Pulmonary artery endothelial cell (primary cell): ENCODE measurements at places on chromosomes 6 and 20. TPM values are rescaled to one million over a fixed set of nuclear protein-coding genes. Genes with fewer than 3 reads are reported as not detected.

The BPI gene
- total RNA-seq, result not detected in 2 replicates

The ADAM33 gene
- total RNA-seq, result 0.07 TPM in 1 of 2 replicates, not detected in the other

DNA sequence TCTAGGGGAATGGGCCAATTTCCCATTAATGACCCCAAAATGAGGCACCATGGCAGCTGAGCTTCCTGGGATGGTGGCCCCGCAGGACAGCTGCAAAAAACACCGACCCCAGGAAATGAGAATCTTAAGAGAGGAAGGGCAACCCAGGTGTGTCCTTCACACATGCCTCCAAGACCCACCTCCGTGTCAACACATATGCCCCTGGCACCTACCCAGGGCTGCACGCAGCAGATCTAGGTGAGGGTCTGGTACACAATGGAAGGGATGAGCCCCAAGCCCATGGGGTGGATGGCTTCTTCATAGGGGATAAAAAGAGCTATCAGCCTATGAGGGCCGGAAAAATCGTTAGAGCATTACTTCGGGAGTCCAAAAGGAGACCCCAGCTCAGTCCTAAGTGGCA, 9.5 kb downstream of the MTCH1 start:
- DNase-seq, result no peak

DNA sequence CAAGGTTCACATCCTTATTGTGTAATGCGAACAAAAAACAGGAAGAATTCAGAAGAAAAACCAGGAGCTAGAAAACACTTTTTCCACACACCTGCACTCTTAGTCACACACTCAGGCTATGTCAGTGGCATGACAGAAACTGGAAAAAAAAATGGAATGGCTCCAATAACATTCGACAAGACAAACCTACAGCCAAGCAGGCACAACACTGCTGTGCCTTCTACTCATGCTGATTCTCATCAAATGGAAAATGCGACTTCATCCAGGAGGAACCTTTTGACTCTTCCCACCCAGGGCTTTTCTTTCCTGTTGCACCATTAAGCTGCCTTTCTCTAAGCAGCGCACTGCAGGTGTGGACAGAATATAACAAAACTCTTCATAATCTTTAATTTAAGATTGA, 163.2 kb upstream of the BTBD3 start:
- no peak for DNase-seq

- DNase-seq, result no peak
Measured at GRCh38 chr6:154683756-154684523, 49.3 kb upstream of the SCAF8 start.

GRCh38 chr20:1299522-1299921, 29.4 kb downstream of the SDCBP2 start:
- DNase-seq, result no peak

- DNase-seq, result peak; percentile 1
Measured at GRCh38 chr20:43220612-43221011, 30.9 kb upstream of the PTPRT start.

DNA sequence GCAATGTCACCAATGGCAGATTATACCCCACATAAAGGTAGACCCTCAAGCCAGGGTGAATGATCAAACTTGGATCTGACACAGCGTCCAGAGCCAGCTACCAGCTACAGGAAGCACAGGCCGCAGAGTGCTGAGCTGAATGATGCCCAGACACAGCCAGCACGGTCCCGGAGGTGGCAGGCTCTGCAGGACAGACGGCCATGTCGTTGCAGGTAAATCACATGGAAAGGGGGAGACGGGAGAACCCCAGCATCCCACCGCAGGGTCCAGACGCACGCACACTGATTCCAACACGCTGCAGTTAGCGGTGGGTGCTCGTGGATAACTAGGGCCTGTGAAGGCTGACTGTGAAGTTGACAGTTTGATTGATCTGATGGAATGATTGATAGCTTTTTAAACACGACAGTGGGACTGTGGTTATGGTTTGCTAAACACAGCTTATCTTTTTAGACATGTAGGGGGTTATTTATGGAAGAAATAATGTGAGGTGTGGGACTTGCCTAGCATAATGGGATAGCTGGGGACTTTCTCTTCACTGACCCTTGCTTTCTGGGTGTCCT, 228.5 kb downstream of the ERMARD start:
- DNase-seq, result no peak

The CST4 gene
- not detected in 2 replicates for total RNA-seq
